ENCODE measurements at places on chromosomes 5 and 9.

GRCh38 chr5:87010736-87011135, 256.9 kb upstream of the RASA1 start:
- no peak for DNase-seq

DNA sequence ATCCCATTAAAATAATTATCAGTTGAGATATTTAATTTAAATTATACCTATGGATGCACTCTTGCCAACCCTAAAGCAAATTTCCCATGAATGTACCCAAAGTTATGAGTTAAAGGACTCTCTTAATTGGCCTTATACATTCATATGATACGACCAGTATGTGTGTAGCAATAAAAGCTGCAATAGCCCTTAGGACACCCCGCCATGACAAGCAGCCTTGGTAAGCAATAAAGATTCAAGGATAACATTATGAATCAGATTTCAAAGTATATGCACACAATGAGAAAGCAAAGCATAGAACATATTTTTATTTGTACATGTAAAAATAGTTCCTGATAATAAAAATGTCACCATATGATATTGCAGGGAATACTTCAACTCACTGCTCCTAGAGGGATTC, 1699.3 kb upstream of the CDH9 start:
- DNase-seq = no peak

DNA sequence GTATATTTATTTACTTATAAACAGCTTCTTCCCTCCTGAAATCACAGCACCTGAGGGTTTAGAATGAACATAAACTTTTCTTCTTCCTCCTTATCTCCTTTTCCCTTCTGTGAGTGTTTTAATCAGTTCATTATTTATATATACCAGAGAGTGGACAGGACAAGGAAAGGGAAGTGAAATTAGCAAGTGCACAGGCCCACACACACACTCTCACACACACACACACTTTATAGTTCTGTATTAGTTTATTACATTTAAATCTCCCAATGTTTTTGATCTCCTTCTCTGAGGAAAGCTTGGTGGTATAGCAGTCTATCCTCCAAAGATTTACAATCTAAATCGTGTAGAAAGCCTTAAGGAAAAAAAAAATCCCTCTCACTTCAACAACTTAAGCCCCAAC, 353.5 kb downstream of the NDUFS4 start:
- no peak for DNase-seq

DNA sequence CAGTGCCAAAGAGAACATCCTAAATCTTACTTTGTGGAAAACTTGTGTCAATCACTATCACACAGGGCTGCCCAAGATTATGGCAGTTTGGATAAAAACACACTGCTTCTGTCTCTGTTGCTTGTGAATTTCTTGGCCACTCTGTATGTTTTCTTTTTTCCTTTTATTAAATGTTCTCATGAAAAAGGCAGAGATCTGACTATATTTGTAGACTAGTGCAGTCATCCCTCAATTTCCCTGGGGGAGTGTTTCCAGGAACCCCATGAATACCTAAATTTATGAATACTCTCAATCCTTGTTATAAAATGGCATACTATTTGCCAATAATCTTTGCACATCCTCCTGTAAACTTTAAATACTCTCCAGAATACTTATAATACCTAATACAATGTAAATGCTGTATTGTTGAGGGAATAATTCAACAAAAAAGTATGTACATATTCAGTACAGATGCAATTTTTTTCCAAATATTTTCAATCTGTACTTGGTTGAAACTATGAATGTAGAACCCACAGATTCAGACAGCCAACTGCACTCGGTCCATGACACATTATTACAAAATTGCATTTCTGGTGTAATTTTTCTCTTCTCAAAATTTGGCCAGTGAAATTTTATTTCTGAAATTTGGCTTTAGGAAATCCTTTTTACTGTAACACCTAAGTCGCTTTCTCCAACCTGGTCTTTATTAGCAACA, 391.9 kb upstream of the PRR16 start:
- DNase-seq = no peak

DNA sequence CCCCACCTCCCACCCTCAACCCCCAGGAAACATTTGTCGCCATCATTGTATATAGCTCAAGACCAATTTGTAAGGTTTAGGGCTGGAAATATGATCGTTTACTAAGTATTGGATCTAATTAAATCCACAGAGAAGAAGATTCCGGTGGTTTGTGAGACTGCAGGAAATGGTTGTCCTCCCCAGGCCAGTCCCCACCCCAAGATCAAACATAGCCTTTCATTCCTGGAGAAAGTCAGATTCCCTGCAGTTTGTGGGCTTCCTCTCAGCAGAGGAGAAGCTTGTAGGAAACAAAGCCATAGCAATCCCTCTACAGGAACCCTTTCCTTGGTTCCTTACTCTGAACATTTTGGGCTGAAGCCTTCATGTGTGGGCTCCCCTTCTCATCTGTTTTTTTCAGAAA, 79.2 kb upstream of the TBCA start:
- DNase-seq = no peak

GRCh38 chr9:120974921-120975320, 48.3 kb upstream of the TRAF1 start:
- no peak for DNase-seq

- no peak for DNase-seq
These were observed 15.3 kb upstream of the NOL6 start for GRCh38 chr9:33489066-33489465.

Measured in NCI-H748 treated with DMSO at 0.1 percent for 48 hours (cell line).